ENCODE measurements at places on chromosomes 5 and 9.

- DNase-seq: peak; percentile 57
Observed at GRCh38 chr5:111072949-111073682, 1.6 kb downstream of the TSLP start.

GRCh38 chr5:139964994-139965565 is 78.0 kb downstream of the NRG2 start:
- no peak for DNase-seq

DNA sequence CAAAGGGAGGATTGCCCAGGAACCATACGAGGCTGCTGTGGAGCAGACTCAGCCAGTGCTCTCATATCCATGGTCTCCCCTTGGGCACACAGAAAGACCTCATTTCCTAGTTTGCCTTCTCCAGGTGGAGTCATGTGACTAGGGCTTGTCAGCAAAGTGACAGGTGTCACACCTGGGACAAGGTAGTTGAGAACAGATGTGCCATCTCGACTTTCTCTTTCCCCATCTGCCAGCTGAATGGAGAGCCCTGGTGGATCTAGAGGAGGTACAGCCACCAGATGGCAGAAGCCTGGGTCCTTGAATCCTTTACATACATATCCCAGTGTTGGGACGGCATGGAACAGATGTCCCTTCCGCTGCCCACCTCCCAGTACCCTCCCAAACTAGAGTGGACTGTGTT is 42.9 kb upstream of the ALDOB start:
- no peak for DNase-seq

DNA sequence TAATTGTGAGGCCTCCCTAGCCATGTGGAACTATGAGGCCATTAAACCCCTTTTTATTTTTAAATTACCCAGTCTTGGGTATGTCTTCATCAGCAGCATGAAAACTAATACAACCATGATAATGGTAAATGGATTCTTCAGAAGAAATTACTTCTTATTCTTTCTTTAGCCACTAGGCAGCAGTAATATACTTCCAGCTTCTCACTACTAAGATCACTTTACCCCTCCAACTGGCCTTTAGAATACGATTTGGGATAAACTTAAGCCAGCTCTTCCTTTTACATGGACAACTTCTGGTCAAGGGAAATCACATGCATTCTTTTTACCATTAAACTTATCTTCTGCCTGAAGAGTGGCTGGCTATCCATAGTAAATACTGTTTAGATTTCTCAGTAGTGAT is 355.4 kb downstream of the MAN2A1 start:
- no peak for DNase-seq

DNA sequence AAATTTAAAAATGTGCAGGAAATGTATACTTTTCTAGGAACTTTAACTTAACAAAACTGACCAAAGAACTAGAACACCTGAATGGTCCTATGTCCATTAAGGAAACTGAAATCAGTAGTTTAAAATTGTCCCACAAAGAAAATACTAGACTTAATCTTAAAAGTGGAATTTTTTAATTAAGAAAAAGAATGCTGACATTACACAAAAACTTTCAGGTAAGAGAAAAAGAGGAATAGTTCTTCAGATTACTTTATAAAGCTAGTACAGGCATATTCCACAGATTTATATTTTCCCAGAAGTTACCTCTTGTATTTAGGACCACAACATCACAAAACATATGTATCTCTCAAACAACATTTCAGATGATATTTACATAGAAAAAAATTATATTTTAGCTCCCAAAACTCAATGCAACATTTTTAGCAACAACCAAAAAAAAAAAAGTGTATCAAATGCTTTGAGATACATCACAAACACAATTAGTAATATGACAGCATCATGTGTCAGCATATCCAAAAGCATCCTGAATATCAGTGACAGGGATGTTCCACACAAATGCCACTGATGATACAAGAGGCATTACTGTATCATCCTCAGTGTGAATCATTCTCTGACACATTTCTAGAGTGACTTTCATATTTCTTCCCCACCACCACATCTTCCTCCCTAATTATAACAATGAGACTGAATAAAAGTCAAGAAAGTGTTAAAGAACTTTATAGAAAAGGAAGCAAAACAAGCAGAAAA is 264.0 kb downstream of the EPB41L4A start:
- no peak for DNase-seq
